ENCODE measurements at places on chromosomes 4 and X. TPM values are rescaled to one million over a fixed set of nuclear protein-coding genes. Genes with fewer than 3 reads are reported as not detected.

GRCh38 chr4:78692822-78693170 lies 83.4 kb upstream of the BMP2K start:
- H3K4me3 ChIP-seq: no peak overlapping the region
- DNase-seq: no peak
- no peaks in the 10 kb centered on the region for H3K36me3 ChIP-seq
- H3K27ac ChIP-seq: no peak overlapping the region

Gene RBM46
- total RNA-seq: not detected

- H3K27ac ChIP-seq: no peak overlapping the region
- no peaks in the 10 kb centered on the region for H3K36me3 ChIP-seq
- no peak for DNase-seq
- no peaks in the 10 kb centered on the region for H3K4me1 ChIP-seq
- no peak overlapping the region for H3K4me3 ChIP-seq
Measured at GRCh38 chr4:74376888-74377483, 12.0 kb downstream of the EREG start.

Gene IBSP
- total RNA-seq: not detected

- DNase-seq: no peak
- no peak overlapping the region for H3K4me3 ChIP-seq
- H3K4me1 ChIP-seq: no peaks in the 10 kb centered on the region
- no peak overlapping the region for H3K27ac ChIP-seq
- H3K36me3 ChIP-seq: no peaks in the 10 kb centered on the region
Measured at GRCh38 chr4:88897180-88897579, 159.8 kb downstream of the FAM13A start.

- no peak overlapping the region for H3K4me3 ChIP-seq
- H3K27me3 ChIP-seq: no peaks in the 10 kb centered on the region
- H3K36me3 ChIP-seq: no peaks in the 10 kb centered on the region
- no peaks in the 10 kb centered on the region for H3K4me1 ChIP-seq
- H3K27ac ChIP-seq: no peak overlapping the region
Measured at GRCh38 chrX:47662144-47662657, 3.2 kb upstream of the UXT start.

DNA sequence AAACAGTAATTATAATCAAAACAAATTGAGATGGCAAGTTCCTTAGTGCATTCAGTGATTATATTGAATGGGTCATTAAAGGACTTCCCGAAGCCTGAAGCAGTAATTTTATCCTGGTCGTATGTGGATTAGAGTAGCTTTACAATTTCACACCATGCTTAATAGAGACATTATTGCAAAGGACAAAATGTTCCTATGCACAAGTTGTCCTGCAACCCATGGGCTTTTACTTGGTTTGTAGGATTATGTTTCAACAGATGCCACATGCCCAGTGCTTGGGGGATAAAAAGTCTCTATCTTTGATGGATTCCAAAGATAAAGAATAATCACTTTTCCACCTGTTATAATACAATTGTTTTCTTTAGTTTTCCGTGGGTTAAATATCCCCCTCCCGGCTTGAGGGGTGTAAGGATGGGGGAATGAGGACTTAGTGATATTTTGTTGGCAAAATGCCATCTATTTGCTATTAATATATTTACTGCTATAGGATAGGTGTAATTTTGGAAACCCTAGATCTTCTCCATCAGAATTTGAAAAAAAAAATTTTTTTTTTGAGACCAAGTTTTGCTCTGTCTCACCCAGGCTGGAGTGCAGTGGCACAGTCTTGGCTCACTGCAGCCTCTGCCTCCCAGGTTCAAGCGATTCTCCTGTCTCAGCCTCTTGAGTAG lies 156.5 kb upstream of the ETNPPL start:
- H3K4me3 ChIP-seq: no peak overlapping the region
- H3K4me1 ChIP-seq: peaks cover 30% of the 10 kb centered on the region
- H3K27ac ChIP-seq: peak overlapping the region; percentile 19
- no peaks in the 10 kb centered on the region for H3K36me3 ChIP-seq

Gene MBNL3
- total RNA-seq: 29.9 TPM

Gene RBMXL3
- not detected for total RNA-seq

Gene HTR2C
- 0.05 TPM for total RNA-seq

DNA sequence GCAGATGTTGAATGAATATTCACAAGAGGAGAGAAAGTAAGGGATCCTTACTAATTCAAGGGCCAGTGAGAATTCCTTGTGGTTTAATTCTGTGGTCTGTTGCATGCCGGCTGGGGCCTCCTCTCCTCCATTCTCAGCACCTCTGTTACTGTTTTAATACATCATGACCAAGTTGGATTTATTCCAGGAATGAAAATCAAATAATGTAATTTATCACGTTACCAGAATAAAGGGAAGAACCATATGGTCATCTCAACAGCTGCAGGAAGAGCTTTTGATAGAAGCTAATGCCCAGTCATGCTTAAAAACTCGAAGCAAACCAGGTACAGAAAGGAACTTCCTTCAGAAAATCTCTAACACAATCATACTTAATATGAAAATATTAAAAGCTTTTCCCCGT lies 54.1 kb downstream of the GRK4 start:
- H3K27ac ChIP-seq: no peak overlapping the region
- H3K4me3 ChIP-seq: no peak overlapping the region
- H3K27me3 ChIP-seq: no peaks in the 10 kb centered on the region
- peak; percentile 23 for DNase-seq
- H3K36me3 ChIP-seq: no peaks in the 10 kb centered on the region

GRCh38 chr4:77197361-77197760 lies 40.4 kb downstream of the CCNG2 start:
- no peaks in the 10 kb centered on the region for H3K36me3 ChIP-seq
- H3K27ac ChIP-seq: no peak overlapping the region

DNA sequence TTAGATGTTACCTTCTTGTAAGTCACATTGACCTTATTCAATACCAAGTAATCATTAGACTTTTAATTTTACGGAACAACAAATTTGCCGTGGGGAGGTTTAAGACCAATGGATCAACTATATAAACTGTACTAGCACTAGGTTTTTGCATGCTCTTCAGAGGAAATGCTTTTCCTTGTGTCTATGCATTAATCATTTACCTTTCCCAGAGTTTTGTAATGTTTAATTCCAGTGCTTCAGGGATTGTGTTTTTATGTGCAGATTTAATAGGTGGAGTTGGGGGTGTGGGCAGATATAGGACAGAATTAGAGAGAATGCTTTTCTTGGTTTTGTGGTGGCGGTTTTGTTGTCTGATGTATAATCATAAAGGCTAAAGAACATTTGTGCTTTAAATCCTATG lies 76.0 kb upstream of the SMARCA5 start:
- no peaks in the 10 kb centered on the region for H3K4me1 ChIP-seq
- no peak for DNase-seq
- no peak overlapping the region for H3K27ac ChIP-seq
- no peak overlapping the region for H3K4me3 ChIP-seq

GRCh38 chr4:8840006-8840793 lies 31.4 kb downstream of the HMX1 start:
- 0 out of 2 replicates have a peak, but pooled peaks cover 6% of the 10 kb centered on the region for H3K27me3 ChIP-seq
- DNase-seq: no peak
- no peak overlapping the region for H3K27ac ChIP-seq
- no peaks in the 10 kb centered on the region for H3K36me3 ChIP-seq
- no peak overlapping the region for H3K4me3 ChIP-seq
- no peaks in the 10 kb centered on the region for H3K4me1 ChIP-seq

DNA sequence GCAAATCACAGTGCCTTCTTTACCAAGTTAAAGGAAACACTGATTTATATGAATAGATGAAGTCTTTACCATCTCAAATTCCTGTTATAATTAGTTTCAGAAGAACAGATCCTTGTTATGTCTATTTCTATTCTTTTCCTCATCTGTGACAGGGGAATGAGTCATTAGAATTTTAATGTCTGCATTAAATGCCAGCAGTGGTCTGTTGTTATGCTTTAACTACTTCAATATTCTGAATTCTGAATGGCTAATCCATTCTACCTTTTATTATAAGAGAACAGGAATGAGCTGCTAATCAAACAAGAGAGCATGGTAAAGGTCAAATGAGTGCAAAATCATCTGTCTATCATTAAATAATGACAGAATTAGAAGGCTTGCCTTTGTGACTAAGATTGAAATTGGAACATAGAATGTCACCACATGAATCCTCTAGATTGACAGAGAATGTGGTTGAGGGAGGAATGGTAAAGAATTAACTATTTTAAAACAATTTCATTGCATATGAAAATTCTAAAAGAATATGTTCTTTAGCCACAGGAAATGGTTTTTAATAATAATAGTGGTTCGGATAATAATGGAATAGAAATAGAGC lies 935.5 kb downstream of the ADGRL3 start:
- no peak overlapping the region for H3K4me3 ChIP-seq
- DNase-seq: no peak
- no peak overlapping the region for H3K27ac ChIP-seq
- no peaks in the 10 kb centered on the region for H3K4me1 ChIP-seq

Gene MAMLD1
- total RNA-seq: 5.5 TPM

DNA sequence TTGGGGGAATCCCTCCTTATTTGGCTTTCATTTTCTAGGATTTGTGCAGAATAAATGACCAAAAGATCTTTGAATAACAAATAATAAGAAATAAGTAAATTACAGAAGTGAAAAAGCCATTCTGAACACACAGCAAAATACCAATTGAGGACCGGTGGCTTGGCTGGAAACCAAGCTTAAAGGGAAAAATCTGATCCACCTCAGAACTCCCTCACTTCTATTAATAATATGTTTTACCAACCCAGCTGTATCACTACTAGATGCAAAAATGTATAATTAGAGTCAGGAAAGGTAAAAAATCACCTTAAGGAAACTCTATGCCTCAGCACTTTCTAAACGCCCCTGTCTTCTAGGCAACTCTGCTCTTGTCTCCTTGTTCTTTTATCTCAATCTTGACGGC lies 77.3 kb downstream of the TSPAN5 start:
- no peak overlapping the region for H3K4me3 ChIP-seq

Gene TMEM192
- total RNA-seq: 13.4 TPM

Gene MYOZ2
- 1.6 TPM for total RNA-seq

DNA sequence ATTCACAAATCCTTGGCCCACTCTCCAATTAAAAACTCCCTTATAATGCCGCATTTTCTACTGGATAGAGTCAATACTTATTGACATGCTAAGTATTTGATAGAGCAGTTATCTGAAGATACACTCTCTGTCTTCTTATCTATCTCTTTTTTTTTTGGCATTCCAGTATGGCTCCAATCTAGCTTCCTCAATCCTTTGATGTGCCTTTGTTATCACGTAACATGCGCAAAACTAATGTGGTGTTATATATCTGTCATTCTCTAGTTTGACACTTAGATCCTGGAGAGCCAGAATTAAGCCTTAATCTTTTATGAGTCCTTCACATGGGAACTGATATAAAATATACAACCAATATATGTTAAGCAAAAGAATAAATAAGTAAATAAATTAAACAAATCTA lies 54.7 kb downstream of the VSIG4 start:
- no peak for DNase-seq
- H3K27ac ChIP-seq: no peak overlapping the region
- H3K4me3 ChIP-seq: no peak overlapping the region
- no peaks in the 10 kb centered on the region for H3K4me1 ChIP-seq
- H3K27me3 ChIP-seq: no peaks in the 10 kb centered on the region

GRCh38 chrX:119529345-119530276 lies 35.6 kb downstream of the STEEP1 start:
- no peaks in the 10 kb centered on the region for H3K4me1 ChIP-seq
- H3K4me3 ChIP-seq: no peak overlapping the region
- no peak overlapping the region for H3K27ac ChIP-seq
- H3K27me3 ChIP-seq: no peaks in the 10 kb centered on the region

DNA sequence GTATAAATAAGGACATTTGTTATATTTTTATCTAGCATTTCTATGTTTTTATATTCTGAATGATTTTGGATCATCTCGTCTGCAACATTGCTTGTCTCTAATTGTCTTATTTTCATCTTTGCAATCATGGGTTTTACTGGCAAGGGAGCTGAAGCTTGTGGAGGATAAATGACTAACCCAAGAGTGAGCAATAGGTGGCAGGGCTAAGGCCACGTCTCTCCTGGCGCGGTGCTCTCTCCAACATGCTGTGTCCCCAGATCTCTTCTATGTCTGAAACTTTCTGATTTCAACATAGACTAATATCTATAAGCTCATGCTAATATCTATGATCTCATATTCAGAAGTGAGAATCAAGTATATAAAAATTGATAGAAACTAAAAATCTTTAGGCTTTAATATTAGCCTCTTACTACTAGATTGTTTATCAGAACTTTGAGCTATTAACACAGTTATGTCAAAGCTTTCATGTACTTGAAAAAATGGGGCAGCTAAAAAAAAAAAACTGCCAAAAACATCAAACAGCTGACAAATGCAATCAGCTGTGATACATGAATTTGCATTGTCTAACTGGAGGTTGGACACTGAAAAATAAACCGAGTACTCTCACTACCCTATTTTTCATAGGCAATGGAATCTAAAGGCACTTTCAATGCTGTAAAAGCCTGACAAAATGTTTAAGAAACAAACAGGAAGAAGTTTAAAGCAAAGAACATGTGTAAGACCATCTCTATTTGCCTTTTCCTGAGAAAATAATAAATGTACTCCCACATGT lies 169.2 kb downstream of the TMA16 start:
- no peaks in the 10 kb centered on the region for H3K36me3 ChIP-seq
- no peak overlapping the region for H3K4me3 ChIP-seq
- no peaks in the 10 kb centered on the region for H3K4me1 ChIP-seq
- DNase-seq: no peak
- H3K27me3 ChIP-seq: no peaks in the 10 kb centered on the region

DNA sequence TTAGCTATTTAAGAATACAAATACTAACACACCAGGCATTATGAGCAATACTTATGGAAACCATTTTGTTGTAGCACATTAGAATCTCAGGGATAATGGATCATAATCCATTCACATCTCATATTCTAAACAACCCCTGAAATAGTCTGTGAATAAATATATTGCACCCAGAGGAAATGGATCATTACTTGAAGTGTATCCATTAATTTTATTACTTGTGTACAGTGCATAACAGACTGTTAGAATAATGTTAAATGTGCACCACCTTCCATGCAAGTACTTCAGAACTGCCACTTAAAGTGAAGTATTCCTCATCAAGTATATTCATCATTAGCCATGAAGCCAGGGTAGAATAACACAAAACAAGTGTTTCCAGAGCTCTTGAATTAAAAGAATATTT lies 715.5 kb downstream of the DMD start:
- no peak overlapping the region for H3K27ac ChIP-seq
- H3K4me1 ChIP-seq: no peaks in the 10 kb centered on the region
- H3K27me3 ChIP-seq: no peaks in the 10 kb centered on the region
- no peak for DNase-seq

Data from SJCRH30 (cell line).